ENCODE measurements at places on chromosomes 12 and 14. TPM values are rescaled to one million over a fixed set of nuclear protein-coding genes. Genes with fewer than 3 reads are reported as not detected.

Gene MYRFL
- total RNA-seq: 1.2 TPM

DNA sequence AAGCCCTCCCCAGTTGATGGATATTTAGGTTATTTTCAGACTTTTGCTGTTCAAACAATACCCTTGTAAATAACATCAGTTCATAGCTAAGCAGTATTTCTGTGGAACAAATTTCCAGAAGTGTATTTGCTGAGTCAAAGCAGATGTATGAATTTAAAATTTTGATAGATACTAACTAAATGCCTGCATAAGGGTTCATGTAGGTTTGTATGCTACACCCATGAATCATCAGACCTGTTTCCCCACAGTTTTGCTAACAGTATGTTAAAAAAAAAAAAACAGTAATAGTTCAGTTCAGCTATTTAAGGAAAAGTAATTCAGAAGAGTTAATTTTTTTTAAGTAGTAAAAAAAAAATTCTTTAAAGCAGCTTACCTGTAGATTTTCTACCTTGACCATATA is 236.1 kb upstream of the DIO2 start:
- H3K27me3 ChIP-seq: no peaks in the 10 kb centered on the region
- no peaks in the 10 kb centered on the region for H3K36me3 ChIP-seq
- H3K4me1 ChIP-seq: no peaks in the 10 kb centered on the region
- H3K4me3 ChIP-seq: no peak overlapping the region

DNA sequence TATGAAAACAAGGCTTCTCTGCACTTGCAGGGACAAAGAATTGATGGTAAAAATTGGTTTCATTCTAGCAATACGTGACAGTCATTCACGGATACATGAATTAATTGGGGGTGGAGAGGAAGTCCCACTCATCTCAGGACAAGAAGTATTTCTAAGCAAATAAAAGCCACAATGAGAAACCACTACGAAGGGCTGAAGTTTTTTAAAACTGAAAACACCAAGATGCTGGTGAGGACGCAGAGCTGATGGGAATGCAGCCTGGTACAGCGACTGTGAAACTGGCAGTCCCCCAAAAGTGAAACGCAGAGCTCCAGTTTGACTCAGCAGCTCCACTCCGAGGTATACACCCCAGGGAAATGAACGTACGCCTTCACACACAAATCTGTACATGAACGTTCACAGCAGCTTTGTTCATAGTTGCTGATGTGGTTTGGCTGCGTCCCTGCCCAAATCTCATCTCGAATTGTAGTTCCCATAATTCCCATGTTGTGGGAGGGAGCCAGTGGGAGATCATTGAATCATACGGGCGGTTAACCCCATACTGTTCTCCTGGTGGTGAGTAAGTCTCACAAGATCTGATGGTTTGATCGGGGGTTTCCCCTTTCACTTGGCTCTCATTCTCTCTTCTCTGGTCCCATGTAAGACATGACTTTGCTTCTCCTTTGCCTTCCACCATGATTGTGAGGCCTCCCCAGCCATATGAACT is 89.0 kb downstream of the SCARB1 start:
- no peaks in the 10 kb centered on the region for H3K4me1 ChIP-seq
- no peak overlapping the region for H3K27ac ChIP-seq
- no peak overlapping the region for H3K4me3 ChIP-seq
- no peaks in the 10 kb centered on the region for H3K36me3 ChIP-seq
- H3K27me3 ChIP-seq: no peaks in the 10 kb centered on the region

- H3K4me3 ChIP-seq: no peak overlapping the region
- H3K27ac ChIP-seq: no peak overlapping the region
- peaks cover 23% of the 10 kb centered on the region for H3K4me1 ChIP-seq
- DNase-seq: no peak
- no peaks in the 10 kb centered on the region for H3K27me3 ChIP-seq
- no peaks in the 10 kb centered on the region for H3K36me3 ChIP-seq
These were observed 9.7 kb upstream of the TUBA1A start for GRCh38 chr12:49198431-49199155.

DNA sequence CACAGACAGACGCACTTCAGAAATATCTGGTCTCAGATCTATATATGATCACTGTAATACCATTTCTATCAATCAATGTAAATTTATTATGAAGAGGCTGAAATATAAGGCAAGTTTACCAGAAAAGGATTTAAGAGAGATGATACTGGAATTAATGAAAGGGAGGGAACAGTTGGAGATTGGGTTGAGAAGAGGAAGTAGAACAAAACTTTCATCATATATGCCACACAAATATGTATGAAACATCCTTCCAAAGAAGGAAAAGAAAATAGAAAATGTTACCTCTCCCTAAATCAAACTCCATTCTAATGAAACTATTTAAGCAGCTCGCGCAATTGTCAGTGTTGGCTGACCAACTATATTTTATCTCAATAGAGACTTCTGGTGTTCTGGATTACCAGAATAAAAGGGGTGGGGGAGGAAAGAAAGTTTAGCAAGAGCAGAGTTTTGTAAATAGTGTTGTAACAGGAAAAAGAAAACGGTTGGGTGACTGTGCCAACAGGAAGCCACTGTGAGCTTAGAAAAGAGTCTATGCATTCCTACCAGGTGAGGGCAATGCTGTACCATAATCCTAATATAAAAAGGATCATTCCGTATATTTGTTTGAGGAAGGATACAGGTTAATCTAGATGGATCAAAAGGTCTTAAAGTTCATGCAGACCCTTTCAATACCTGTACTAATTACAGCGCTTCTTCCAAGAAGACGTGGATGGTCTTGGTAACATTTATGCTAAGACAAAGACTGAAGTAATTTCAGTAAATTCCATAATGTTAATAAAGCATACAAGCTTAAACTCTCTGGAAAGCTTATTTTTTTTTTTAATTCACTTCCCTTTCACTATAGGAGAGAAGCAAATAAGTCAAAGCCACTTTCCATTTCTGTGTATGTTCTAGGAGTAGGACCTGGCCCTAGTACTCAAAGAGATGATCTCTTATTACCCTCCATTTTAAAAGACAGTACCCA is 14.5 kb upstream of the LLPH start:
- H3K4me3 ChIP-seq: no peak overlapping the region
- H3K36me3 ChIP-seq: no peaks in the 10 kb centered on the region
- H3K27me3 ChIP-seq: no peaks in the 10 kb centered on the region
- no peak overlapping the region for H3K27ac ChIP-seq
- no peak for DNase-seq

DNA sequence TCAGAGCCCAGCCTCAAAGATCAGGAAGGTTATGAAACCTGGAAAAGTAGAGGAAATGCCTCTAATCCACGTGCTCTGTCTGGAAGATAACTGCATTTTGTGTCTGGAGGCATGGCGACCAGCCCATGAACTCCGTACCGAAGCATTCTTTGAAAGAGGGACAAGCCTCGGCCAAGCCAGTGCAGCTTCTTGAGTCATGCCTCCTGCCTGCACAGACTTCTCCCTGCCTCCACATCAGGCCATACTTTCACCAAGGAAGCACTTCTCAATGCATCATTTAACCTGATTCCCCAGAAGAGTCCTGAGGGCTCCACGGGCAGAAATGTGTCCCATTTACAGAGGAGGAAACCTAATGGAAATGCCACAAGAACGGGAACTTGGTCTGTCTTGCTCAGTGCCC is 3.4 kb downstream of the ACTN1 start:
- no peaks in the 10 kb centered on the region for H3K4me1 ChIP-seq
- no peak overlapping the region for H3K4me3 ChIP-seq
- H3K27ac ChIP-seq: no peak overlapping the region
- no peaks in the 10 kb centered on the region for H3K36me3 ChIP-seq
- DNase-seq: no peak

Gene LHX5
- not detected for total RNA-seq

DNA sequence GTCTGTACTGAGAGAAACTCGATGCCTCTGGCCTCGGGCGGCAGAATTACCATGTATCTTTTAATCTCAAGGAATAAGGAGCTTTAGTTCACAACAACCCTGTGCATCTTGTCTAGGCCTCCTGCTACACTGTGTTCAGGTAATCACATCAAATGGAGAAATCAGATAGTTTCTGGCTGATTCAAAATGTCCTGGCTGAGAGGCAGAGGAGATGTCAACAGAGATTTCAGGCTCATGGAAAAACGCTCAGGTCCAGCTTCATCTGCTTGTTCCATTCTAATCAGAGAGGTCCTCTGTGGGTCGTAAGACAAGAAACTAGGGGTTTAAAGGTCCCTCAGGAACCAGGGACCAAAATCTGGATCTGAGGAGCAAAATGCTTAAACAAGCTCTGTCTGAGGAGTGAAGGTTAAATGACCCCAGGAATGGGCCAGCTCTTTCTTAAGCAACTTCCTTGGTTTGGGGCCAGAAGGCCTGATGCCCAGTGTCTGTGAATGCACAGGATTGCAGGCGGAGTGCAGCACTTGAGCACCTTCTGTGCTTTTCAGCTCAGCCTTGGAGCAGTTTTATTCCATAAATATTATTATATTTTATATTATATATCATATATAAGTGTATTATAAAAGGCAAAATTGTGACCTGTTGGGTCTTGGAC is 170.2 kb upstream of the PRICKLE1 start:
- peaks cover 9% of the 10 kb centered on the region for H3K4me1 ChIP-seq
- H3K27me3 ChIP-seq: no peaks in the 10 kb centered on the region
- peak overlapping the region; percentile 23 for H3K27ac ChIP-seq
- H3K4me3 ChIP-seq: no peak overlapping the region

DNA sequence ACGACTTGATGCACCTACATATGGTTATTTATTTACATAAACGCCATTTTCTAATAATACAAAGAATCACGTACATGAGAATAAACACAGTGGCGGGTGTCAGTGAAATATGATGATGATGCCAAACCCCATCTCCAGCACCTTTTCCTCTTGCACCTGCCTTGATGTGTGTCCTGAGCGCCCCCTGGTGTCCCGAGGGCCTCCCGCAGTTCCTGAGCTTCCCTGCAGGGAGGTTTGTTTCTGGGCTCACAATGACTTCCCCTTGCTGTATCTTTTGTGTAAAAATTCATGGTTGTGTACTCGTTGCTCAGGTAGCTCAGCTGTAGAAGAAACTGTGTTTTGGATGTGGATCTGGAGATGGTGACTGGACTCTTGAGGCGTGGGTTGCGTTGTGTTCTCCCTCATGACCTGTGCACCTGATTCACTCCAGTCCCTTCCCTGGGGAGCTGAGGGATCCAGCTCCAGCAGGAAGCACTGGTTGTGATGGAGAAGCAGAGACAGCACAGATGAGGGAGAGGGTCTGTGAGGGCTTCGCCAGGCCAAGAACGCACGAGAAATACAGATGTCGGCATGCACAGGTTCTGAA is 1037.8 kb downstream of the TMEM121 start:
- H3K4me1 ChIP-seq: no peaks in the 10 kb centered on the region
- peaks cover 6% of the 10 kb centered on the region for H3K27me3 ChIP-seq
- H3K27ac ChIP-seq: no peak overlapping the region
- no peak for DNase-seq
- H3K4me3 ChIP-seq: no peak overlapping the region
- no peaks in the 10 kb centered on the region for H3K36me3 ChIP-seq

Gene TAS2R9
- not detected for total RNA-seq

Gene LTB4R
- total RNA-seq: 2.0 TPM

Gene ANKRD33
- total RNA-seq: not detected

- H3K4me3 ChIP-seq: no peak overlapping the region
- H3K27me3 ChIP-seq: no peaks in the 10 kb centered on the region
- no peak for DNase-seq
- no peaks in the 10 kb centered on the region for H3K4me1 ChIP-seq
- no peaks in the 10 kb centered on the region for H3K36me3 ChIP-seq
These were observed 3.8 kb upstream of the ANKRD33 start for GRCh38 chr12:51883998-51884675.

GRCh38 chr12:89225808-89226411 is 126.4 kb downstream of the DUSP6 start:
- no peaks in the 10 kb centered on the region for H3K27me3 ChIP-seq
- DNase-seq: peak; percentile 25
- no peak overlapping the region for H3K27ac ChIP-seq
- no peak overlapping the region for H3K4me3 ChIP-seq
- H3K36me3 ChIP-seq: no peaks in the 10 kb centered on the region

GRCh38 chr14:21016413-21017190 is 8.3 kb downstream of the NDRG2 start:
- no peaks in the 10 kb centered on the region for H3K4me1 ChIP-seq
- H3K36me3 ChIP-seq: no peaks in the 10 kb centered on the region
- no peak for DNase-seq
- H3K4me3 ChIP-seq: no peak overlapping the region
- H3K27ac ChIP-seq: no peak overlapping the region
- no peaks in the 10 kb centered on the region for H3K27me3 ChIP-seq

Gene CAPZA3
- not detected for total RNA-seq

Gene PLEKHH1
- total RNA-seq: 22.8 TPM

Gene BCL2L2
- 25.9 TPM for total RNA-seq

Gene SCFD1
- total RNA-seq: 57.2 TPM

GRCh38 chr12:95942101-95942523 is 302 bp downstream of the CCDC38 start:
- H3K36me3 ChIP-seq: no peaks in the 10 kb centered on the region
- H3K27ac ChIP-seq: peak overlapping the region; percentile 76
- no peak for DNase-seq
- peak overlapping the region; percentile 83 for H3K4me3 ChIP-seq

- no peaks in the 10 kb centered on the region for H3K27me3 ChIP-seq
- no peak overlapping the region for H3K27ac ChIP-seq
- no peaks in the 10 kb centered on the region for H3K36me3 ChIP-seq
- DNase-seq: peak; percentile 36
- H3K4me3 ChIP-seq: no peak overlapping the region
- no peaks in the 10 kb centered on the region for H3K4me1 ChIP-seq
These were observed 39.3 kb downstream of the SRRM4 start for GRCh38 chr12:119020406-119021360.

DNA sequence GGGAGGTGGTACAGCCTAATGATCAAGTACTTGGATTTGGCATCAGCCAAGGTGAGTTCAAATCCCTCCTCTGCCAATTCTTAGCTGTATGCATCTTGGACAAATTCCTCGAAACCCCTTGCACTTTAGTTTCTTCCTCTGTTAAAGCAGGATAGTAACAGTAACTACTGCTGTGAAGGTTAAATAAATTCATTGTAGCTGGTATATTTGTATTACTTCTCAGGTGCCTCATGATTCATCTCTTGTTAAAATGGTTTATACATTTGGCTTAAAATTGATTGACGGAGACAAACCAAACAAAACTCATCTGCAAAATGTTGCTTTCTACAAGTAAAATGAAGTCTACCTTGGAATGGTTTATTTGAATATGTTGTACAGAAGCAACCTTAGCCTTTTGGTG is 2.3 kb upstream of the PTPRB start:
- no peak for DNase-seq
- no peaks in the 10 kb centered on the region for H3K36me3 ChIP-seq
- H3K27me3 ChIP-seq: no peaks in the 10 kb centered on the region
- no peak overlapping the region for H3K4me3 ChIP-seq
- H3K4me1 ChIP-seq: no peaks in the 10 kb centered on the region

GRCh38 chr14:44372231-44372630 is 134.9 kb downstream of the FSCB start:
- H3K27ac ChIP-seq: no peak overlapping the region
- no peaks in the 10 kb centered on the region for H3K4me1 ChIP-seq
- no peak for DNase-seq

Gene TSPAN9
- total RNA-seq: 9.6 TPM

Measured in pancreas (tissue), 10 donors.